ENCODE measurements at places on chromosomes 5 and 9.
A peak's percentile ranks its signal among the peaks of the same experiment; 100 is the strongest.

GRCh38 chr5:14395411-14395810, 186.2 kb upstream of the OTULINL start:
- no peak for DNase-seq

DNA sequence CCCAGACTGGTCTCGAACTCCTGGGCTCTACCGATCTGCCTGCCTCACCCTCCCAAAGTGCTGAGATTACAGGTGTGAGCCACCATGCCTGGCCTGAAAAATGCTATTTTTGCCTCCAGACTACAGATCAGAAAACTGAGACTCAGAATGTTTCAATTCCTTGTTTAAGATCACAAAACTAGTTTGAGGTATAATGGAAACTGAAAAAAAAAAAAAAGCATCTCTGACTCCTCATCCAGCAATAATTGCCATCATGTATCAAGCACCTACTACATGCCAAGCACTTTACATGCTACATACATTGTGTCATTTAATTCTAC, 35.6 kb downstream of the PLAC8L1 start:
- no peak for DNase-seq

GRCh38 chr9:136587944-136588662, 42.3 kb upstream of the NOTCH1 start:
- DNase-seq: peak; percentile 54

- no peak for DNase-seq
Measured at GRCh38 chr5:147179562-147180147, 55.2 kb upstream of the STK32A start.

DNA sequence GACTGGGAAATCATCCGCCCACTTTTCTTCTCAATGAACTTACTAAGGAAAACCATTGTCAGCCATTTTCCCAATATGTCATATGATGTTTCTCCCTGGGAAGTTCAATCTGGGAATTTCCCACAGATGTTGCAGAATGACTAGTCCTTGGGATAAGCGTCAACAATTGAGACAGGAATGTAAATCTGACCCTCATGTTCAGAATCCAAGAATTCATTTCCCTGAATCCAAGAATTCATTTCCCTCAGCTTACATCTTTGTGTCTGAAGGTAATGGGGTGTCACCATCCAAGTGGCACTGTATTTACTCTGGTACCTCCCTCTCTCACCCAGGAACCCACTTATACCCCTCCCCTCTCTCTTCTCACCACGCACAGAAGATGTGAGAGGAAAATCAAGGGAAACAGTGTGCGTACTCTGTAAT, 7.4 kb downstream of the KLF9 start:
- no peak for DNase-seq

- no peak for DNase-seq
Measured at GRCh38 chr5:83877911-83878706, 157.5 kb upstream of the HAPLN1 start.

GRCh38 chr5:143693651-143694252, 118.2 kb upstream of the HMHB1 start:
- DNase-seq: no peak

GRCh38 chr5:142551338-142552067, 134.4 kb downstream of the FGF1 start:
- no peak for DNase-seq

DNA sequence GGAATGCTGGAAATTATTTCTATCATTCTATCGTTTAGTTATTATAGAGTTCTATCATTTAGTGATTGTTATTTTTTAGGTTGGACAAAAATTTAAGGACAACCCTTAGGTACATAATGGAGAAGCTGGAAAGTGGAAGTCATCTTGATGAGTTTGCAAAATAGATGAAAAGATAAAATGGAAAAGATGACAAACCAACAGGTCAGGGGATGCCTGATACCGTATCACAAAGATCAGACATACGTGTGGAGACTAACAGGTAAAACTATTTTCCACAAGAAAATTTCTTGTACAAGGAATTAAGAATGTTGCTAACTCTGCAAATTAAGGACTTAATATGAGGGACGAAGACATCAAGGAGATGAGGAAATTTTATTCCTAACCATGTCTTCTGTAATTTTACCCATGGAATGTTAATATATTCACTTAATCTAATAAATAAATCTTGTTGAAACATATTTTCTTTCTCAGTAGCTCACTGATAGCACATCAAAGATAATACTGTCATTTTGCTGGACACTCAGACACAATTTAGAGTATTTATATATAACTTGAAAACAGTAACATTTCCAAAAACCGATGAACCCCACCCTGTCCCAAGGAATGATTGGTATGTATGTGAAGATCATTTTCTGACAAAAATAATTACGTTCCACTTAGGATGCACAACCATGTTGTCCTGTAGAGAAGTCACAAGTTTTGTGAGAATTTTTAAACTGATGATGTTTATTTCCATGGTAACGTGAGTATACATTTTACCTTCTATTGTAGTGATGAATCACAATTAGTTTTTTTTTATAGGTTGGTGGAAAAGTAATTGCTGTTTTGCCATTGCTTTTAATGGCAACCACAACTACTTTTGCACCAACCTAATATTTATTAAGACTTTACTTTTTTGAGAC, 2.6 kb downstream of the LURAP1L start:
- no peak for DNase-seq

DNA sequence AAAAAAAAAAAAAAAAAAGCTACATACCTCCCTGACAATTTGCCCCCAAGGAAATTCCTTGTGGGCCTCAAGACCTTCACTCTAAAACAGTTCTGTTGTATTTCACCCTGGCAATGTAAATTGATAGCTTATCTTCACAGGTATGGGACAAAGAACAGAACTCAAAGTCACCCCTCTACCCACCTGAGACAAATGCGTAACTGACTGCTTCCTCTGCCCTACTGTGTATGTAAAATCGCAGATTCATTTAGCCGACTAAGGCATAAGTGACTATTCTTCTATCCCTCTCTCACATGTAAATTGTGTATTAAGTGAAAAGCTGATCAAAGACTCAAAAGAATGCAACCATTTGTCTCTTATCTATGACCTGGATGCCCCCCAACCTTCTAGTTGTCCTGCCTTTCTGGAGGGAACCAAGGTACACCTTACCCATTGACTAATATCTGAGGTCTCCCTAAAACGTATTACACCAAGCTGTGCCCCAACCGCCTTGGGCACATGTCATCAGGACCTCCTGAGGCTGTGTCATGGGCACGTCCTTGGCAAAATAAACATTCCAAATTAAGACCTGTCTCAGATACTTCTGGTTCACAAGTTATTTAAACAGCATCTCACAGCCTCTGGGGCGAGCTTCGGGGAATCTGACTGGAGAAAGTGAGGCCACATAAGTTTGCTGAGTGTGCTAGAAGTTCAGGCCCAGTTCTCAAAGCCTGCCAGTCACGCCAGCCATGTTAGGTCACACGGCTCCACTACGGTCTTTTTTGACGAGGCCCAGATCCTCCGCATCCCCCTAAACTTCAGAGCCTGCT, 954 bp downstream of the TBCA start:
- no peak for DNase-seq

GRCh38 chr9:97389249-97389648, 22.6 kb upstream of the TDRD7 start:
- DNase-seq: no peak

GRCh38 chr9:98971168-98971914, 27.6 kb downstream of the COL15A1 start:
- DNase-seq: no peak

DNA sequence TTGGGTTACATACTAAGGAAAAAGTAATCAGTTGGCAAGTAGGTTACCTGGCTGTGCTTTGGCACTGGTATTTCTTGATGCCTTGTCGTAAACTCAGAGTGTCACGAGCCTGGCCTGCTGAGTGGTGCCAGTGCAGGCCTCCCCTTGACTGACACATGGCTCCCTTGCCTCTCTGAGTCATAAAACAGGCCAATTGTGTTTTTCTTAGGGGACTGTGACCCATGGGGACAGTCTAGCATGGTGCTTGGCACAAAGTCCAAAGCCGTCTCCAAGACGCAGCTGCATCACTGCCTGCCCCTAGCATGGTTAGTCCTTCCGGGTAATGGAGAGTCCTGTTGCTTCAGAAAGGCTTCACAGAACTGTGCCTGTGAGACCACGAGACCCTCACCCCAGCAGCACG, 132.5 kb downstream of the MVB12B start:
- DNase-seq: no peak

DNA sequence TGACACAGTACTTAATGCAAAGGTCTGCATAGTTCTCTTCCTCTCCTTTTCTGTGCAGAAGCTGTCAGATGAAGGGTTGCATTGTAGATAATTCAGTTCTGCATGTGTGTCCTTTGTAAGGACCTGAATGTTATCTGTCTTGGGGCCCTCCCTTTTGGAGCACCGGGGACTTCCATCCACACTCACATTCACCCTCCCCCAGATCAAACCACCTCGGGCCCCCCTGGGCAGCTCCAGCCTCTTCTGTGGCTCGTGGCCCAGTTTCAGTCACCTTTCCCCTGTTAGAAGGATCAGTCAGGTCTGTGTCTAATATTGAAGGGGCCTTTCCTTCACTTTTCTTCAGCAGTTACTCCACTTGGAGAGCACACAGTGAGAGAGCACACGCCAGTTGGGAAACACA, 11.0 kb downstream of the DMRT1 start:
- DNase-seq: no peak

DNA sequence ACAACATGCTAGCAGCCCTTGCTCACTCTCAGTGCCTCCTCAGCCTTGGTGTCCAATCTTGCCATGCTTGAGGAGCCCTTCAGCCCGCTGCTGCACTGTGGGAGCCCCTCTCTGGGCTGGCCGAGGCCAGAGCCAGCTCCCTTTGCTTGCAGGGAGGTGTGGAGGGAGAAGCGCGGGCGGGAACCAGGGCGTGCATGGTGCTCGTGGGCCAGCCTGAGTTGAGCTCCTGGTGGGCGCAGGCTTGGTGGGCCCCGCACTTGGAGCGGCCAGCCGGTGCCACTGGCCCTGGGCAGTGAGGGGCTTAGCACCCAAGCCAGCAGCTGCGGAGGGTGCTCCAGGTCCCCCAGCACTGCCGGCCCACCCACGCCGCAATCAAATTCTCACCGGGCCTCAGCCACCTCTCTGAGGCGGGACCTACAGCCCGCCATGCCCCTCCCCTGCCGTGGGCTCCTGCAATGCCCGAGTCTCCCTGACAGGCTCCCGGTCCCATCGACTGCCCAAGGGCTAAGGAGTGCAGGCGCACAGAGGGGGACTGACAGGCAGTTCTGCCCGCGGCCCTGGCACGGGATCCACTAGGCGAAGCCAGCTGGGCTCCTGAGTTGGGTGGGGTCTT, 333.5 kb downstream of the KCNN2 start:
- DNase-seq: no peak

GRCh38 chr5:91122651-91123050, 260.5 kb downstream of the ARRDC3 start:
- DNase-seq: no peak

DNA sequence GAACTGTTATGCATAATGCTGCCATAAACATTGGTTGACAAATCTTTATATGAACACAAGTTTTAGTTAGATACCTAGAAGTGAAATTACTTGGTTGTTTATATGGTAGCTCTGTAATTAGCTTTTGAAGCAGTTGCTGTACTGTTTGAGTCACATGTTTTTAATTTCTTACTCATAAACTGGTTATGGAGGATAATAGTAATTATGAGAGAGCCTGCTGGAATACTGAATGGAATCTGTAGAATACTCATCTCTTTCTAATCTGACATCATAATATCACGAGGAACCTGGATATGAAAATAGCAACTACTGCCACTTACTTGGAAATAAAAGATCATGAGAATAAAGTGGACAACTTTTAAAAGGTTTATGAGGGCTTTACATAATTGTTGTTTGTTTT, 509.2 kb downstream of the CETN3 start:
- DNase-seq: no peak

GRCh38 chr9:18771011-18771410, 262.0 kb downstream of the SAXO1 start:
- DNase-seq: no peak

GRCh38 chr9:127132921-127133647, 10.6 kb upstream of the ANGPTL2 start:
- DNase-seq: no peak

DNA sequence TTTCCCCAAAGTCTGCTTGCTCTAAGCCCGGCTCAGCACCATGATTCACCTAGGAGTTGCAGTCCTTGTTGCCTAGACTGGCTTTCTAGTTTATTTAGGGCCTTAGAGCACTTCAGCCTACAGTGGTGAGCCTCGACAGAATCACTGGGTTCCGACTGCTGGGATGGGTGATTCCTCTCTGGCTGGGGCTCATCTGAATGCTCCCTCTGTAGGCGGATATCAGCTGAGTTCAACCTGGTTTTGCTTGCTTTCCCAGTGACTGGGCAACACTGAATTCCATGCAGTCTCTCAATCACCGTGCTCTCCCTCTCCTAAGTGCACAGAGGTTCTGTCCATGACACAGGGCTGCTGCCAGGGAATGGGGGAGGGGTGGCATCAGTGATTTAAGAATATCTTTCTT, 54.1 kb downstream of the OSMR start:
- DNase-seq: no peak

DNA sequence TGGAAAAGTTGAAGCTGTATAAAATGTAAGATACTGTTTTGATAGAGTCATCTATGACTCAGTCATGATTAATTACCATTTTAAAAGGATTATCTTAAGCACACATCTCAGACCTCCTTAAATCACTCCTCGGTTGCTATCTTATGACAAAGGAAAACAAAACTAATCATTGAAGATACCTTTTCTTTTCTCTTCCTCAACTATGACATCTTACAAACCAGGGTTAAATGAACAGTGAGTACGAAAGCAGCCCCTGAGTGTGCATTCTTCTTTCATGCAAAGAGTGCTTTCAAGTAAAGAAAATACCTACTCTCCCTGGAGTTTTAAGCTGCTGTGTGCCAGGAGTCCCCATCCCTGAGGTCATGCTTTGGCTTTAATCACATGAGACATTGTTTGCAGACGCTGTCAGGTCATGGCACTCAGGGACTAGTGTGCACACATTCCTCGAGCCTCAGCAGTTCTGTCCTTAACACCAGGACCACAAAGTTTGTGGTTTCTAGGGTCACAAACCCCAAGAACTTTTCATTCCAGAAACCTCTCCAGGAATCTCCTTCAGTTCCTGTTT, 86.7 kb upstream of the ICE1 start:
- no peak for DNase-seq

GRCh38 chr5:149799119-149799623, 69.1 kb downstream of the PPARGC1B start:
- DNase-seq: no peak

DNA sequence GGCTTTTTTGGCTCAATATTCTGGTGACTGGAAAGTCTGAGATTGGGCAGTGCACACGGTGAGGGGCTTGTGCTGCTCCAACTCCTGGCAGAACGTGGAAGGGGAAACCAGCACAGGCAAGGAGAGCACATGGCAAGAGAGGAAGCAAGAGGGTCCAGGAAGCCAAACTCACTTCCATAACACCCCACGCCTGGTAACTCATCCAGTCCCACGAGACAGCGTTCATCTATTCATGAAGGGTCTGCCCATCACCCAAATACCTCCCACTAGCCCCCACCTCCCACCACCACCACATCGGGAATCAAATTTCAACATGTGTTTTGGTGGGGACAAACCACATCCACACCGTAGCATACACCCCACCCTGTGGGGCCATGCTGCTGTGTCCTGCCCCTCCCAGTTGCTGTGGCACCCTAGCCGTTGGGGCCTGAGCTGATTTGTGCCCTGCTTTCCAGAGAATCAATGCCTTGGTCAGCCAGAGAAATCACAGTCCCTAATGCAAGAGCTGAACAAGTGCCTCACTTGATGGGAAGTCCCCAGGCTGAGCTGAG, 27.3 kb downstream of the PROP1 start:
- DNase-seq: no peak
